ENCODE measurements at places on chromosomes 7 and 10. TPM values are rescaled to one million over a fixed set of nuclear protein-coding genes. Genes with fewer than 3 reads are reported as not detected.

- H3K27ac ChIP-seq = no peak overlapping the region
- no peaks in the 10 kb centered on the region for H3K27me3 ChIP-seq
- no peak overlapping the region for H3K4me3 ChIP-seq
- H3K4me1 ChIP-seq = no peaks in the 10 kb centered on the region
- DNase-seq = no peak
- no peaks in the 10 kb centered on the region for H3K36me3 ChIP-seq
Measured at GRCh38 chr7:132148876-132149275, 427.4 kb downstream of the PLXNA4 start.

Gene AKR1C8
- not detected for total RNA-seq

Gene EIF5AL1
- not detected for total RNA-seq

Gene NUTM2B
- 0.33 TPM for total RNA-seq

Gene SLC39A12
- not detected for total RNA-seq

Data from body of pancreas (tissue), 4 donors.